ENCODE measurements at places on chromosomes 16 and 17.

- no peak for DNase-seq
Measured at GRCh38 chr16:85839681-85840240, 40.3 kb downstream of the COX4I1 start.

DNA sequence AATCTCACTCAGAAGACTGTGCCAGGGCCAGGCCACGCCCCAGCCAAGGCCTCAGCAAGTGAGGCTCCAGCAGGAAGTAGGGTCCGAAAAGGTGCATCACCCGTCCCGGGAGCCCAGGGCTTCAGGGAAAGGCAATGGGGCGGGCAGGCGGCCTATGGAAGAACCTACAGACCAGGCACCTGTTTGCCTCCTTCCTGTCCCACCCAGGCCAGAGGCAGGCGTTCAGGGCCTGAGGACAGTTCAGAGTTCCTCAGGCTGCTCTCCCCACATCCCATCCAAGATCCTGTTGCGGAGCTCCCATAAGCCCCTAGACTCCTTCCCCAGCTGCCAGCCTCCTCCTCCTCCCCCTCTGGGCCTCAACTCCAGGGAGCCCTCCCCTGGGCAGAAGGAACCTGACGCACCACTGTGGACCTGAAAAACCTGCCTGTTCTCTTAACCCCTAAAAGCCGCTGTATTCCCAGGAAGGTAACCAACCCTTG is 2.3 kb downstream of the CLUH start:
- DNase-seq: no peak

DNA sequence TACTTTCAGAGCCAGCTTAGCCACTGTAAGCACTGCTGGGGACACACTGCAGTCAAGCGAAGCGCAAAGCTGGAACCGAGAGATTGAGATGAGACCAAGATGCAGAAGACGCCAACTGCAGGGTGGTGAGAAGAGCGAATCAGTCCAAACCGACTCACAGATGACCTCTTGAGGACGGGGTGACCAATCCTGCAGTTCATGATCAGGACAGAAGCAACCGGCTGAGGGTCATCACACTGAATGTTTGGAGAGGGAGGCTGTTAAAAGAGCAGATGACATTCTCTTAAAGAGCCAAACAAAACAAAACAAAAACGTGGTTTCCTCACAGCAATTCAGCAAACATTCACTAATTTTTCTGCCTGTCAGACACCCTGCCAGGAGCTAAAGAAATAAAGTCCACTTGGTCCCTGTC is 8.5 kb downstream of the HASPIN start:
- DNase-seq: no peak

- DNase-seq: no peak
Measured at GRCh38 chr16:12796498-12796897, 7.2 kb downstream of the CPPED1 start.

- no peak for DNase-seq
Measured at GRCh38 chr17:7439462-7440112, at the start of gene FGF11. FGF11 (plus strand) TSS chr17:7439512; CDS start chr17:7439621, 109 bp downstream.

- no peak for DNase-seq
Measured at GRCh38 chr17:44314524-44314868, 6.1 kb downstream of the RUNDC3A start.

DNA sequence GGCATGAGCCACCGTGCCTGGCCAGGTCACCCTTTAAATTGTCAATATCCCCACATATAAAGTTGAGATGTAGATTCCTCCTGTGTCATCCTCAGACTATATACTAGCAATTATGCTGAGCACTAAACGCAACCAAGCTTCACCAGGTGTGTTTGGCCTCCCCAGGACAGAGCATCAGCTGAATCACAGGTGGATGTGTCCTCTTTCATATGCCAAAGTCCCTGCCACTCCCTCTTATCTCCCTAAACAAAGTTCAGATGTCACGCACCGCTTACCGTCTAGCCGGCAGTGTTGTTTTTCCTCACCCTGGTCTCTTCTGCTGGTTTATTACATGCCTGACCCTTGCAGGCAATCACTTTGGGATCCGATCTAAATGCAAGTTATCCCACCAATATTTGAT is 43.8 kb upstream of the ARHGAP44 start:
- DNase-seq: no peak

- no peak for DNase-seq
Measured at GRCh38 chr17:63596856-63597586, 3.7 kb upstream of the TACO1 start.

All from HCT116 (cell line).